GM23338 (cell line): ENCODE measurements at places on chromosomes 2 and 18. TPM values are rescaled to one million over a fixed set of nuclear protein-coding genes. Genes with fewer than 3 reads are reported as not detected.

Gene HNMT
- 3.4 and 5.7 TPM in 2 replicates for total RNA-seq

Gene LINC00305
- total RNA-seq: not detected in 2 replicates

- H3K27me3 ChIP-seq: no peaks in the 10 kb centered on the region
- no peak overlapping the region for H3K4me3 ChIP-seq
- H3K4me1 ChIP-seq: peaks cover 11% of the 10 kb centered on the region; the same call in 1 of the 2 replicates
- no peak overlapping the region for H3K27ac ChIP-seq
- DNase-seq: no peak
These were observed 88.9 kb upstream of the CYP1B1 start for GRCh38 chr2:38164881-38165280.

DNA sequence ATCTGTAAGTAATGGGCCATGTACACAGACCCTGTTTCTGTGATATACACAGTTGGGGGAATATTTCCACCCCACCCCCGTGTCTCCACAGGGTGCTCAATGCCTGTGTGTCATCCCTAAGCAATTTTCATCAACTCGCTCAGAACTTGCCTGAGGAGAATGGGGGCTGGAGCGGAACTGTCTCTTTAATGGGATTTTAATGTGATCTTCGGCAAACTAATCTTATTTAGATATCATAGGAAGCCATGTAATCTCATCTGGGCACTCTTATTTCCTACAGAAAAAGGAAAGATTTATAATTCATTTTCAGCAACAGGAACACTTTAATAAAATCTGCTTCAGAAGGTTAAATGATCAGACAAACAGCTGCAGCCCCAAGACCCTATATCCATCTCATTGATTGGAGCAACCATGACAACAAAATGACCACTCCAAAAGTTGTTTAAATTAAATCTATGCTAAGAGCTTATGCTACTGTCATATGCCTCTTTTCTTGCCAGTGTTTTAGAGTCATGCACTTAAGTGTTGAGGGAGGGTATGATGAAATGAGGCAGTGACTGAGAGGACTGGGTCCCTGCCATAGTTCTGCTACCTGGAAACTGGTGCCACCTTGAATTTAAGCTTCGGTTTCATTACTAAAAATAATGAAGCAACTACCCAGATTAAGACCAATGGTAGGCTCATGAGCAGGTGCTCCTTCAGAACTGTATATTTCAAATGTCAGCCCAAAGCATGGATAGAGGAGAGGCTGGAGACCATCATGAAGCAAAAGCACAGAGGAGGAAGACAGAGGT lies 183.1 kb upstream of the DDX18 start:
- no peaks in the 10 kb centered on the region for H3K4me1 ChIP-seq
- H3K27me3 ChIP-seq: no peaks in the 10 kb centered on the region
- H3K27ac ChIP-seq: no peak overlapping the region
- H3K4me3 ChIP-seq: no peak overlapping the region
- DNase-seq: no peak

GRCh38 chr2:220704081-220704480 lies 868.0 kb downstream of the EPHA4 start:
- H3K4me1 ChIP-seq: no peaks in the 10 kb centered on the region
- H3K27ac ChIP-seq: no peak overlapping the region
- no peaks in the 10 kb centered on the region for H3K36me3 ChIP-seq
- H3K27me3 ChIP-seq: no peaks in the 10 kb centered on the region
- no peak overlapping the region for H3K4me3 ChIP-seq
- no peak for DNase-seq

DNA sequence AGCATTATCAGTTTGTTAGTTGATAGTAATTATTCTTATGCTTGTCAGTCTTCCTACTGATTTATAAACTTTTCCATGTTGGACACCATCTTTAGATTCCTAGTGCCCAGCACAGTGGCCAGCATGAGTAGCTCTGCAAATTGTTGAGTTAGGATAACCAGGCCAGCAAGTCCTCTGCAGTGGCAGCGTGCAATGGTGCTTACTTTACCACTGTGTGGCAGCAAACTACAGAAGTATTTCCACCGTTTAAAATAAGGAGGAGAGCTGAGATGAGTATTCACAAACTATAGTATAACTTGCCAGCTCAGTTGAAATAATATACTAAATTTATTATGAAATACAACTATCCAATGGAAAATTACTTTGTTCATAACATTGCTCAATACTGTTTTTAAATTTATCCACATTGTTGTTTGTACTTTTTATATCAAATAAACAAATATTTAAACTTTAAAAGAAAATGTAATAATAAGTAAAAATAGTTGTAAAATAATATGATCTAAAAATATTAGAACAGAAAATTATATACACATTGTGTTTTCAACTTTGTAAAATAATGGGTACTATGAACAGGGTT lies 9.3 kb upstream of the THADA start:
- no peak overlapping the region for H3K27ac ChIP-seq
- H3K27me3 ChIP-seq: no peaks in the 10 kb centered on the region
- peak; percentile 77 for DNase-seq
- H3K36me3 ChIP-seq: no peaks in the 10 kb centered on the region
- H3K4me1 ChIP-seq: no peaks in the 10 kb centered on the region; the same call in none of the 2 replicates
- no peak overlapping the region for H3K4me3 ChIP-seq

- H3K27me3 ChIP-seq: no peaks in the 10 kb centered on the region
- no peak for DNase-seq
- no peaks in the 10 kb centered on the region for H3K36me3 ChIP-seq
- H3K27ac ChIP-seq: no peak overlapping the region
These were observed 181.1 kb upstream of the RBBP8 start for GRCh38 chr18:22752014-22752413.
